ENCODE measurements at places on chromosomes 16 and 17.

GRCh38 chr16:67967958-67968399 is 458 bp downstream of the SLC12A4 start:
- no peak for DNase-seq

DNA sequence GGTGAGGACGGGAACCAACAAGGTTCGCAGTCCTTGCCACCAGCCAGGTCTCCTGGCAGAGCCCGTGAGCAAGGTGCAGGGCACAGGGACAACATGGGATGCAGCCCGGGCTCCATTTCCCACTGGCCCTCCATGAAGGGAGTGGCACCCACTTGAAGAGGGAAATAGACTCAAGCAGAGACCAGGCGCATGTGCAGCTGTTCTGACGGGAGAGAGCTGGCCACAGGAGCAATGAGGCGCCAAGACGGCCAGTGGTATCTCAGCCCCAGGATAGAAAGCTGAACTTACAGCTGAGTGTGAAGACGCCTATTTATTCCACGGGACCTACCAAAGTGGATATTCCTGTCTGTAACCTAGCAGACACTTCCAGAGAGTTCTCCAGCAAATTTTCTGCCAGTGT is 8.2 kb upstream of the FOXJ1 start:
- DNase-seq: no peak

- DNase-seq: no peak
These were observed 42.0 kb downstream of the FOXK2 start for GRCh38 chr17:82561429-82562035.

DNA sequence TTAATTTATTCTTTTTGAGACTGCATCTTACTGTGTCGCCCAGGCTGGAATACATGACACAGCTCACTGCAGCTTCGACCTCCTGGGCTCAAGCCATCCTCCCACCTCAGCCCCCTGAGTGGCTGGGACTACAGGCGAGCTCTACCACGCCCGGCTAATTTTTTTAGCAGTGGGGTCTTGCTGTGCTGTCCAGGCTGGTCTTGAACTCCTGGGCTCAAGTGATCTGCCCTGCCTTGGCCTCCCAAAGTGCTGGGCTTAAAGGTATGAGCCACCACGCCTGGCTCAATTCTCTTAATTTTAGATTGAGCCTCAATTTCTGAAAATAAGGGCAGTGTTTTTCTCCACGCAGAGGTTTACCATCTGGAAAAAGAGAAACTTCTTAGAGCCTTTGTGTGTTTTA is 41.1 kb downstream of the ZNF750 start:
- DNase-seq: no peak

- no peak for DNase-seq
These were observed 182 bp downstream of the RPL26 start for GRCh38 chr17:8382880-8383142.

DNA sequence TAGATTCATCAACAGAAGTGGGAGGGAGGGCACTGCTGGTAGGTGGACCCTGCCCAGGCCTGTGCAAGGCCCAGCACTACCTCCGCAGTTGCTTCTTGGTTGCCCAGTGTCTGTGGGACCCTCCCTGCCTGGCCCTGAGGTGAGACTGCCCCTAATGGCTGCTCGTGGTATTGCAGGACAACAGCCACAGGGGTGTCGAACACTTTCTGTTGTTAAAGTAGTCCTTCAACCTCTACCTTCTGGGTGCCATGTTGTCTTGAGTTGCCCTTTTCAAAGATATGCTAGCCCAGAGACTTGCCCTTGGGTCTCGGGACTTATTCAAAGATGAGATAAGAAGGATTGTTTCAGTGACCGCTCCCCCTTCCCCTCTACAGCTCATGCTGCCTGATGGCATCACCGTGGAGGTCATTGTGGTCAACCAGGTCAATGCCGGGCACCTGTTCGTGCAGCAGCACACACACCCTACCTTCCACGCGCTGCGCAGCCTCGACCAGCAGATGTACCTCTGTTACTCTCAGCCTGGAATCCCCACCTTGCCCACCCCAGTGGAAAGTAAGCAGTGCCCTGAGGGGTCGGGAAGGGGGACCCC is 29.1 kb downstream of the AKAP1 start:
- DNase-seq: no peak

- no peak for DNase-seq
These were observed 14.9 kb downstream of the CMTM4 start for GRCh38 chr16:66681676-66682075.

GRCh38 chr17:73770849-73771229 is 126.6 kb upstream of the SDK2 start:
- no peak for DNase-seq

DNA sequence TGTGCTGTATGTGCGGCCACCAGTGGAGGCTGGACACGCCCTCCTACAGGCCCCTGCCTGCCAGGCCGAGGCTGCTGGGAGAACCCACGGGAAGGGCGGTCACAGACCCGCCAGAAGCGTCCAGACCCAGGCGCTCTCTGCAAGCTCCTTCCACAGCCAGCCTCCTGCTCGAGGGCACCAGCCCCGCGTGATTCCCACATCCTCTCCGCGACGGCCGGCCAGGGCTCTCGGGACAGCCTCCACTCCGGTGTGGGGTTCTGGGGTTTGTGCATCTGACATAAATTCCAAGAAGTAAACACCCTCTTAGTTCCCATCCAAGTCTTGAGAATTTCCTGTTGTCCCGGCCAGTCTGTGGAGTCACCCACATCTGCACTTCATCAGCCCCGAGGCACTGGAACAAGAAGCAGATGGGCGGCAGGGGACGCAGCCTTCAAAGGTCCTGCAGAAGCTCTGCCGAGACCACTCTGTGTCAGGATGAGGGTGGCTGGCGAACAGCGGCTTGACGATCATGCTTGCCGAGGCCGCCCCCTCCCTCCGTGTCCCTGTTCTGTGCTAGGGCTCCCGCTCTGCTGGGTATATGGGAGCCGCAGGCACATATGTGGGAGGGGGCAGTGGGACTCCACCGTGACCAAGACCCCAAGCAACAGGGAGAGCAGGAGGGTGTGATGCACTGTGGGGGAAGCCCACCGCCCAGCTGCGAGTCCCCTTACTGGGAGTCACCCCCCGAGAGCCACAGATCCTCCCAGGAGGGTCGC is 2.4 kb upstream of the TMEM204 start:
- DNase-seq: no peak

DNA sequence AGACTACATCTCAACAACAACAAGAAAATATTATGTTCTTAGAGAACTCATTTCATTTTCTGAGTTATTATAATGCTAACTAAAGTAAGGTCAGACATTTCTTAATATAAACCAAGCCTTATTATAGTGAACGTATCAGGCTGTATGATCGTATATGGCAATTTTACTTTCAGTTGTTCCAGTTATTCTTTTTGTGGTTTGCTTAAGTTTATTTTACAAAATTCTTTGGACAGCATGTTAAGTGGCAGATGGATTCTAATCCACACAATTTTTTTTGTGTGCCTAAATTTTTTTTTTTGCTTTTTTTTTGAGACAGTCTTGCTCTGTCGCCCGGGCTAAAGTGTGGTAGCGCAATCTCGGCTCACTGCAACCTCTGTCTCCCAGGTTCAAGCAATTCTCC is 59.0 kb downstream of the VMP1 start:
- no peak for DNase-seq

- DNase-seq: no peak
These were observed 185.3 kb upstream of the CACNG3 start for GRCh38 chr16:24070851-24071250.

- no peak for DNase-seq
These were observed 14.9 kb downstream of the IRF8 start for GRCh38 chr16:85913688-85914422.

- no peak for DNase-seq
These were observed 438 bp downstream of the RTN4RL1 start for GRCh38 chr17:2024572-2025219.

DNA sequence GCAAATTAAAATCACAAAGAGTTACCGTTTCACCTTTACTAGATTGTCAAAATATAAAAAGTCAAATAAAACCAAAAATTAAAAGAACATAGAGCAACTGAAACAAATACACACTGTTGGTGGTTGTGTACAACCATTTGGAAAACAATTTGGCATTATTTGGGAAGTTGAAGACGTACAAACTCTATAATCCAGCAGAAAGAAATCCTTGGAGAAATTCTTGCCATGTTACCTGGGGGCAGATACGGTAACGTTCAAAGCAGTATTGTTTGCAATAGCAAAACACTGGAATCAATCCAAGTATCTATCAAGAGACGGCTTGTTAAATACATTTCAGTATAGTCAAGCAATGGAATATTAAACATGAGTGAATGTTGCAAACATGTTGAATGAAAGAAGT is 56.7 kb downstream of the TBX4 start:
- no peak for DNase-seq

- no peak for DNase-seq
These were observed 61.8 kb downstream of the XYLT1 start for GRCh38 chr16:17408955-17409441.

DNA sequence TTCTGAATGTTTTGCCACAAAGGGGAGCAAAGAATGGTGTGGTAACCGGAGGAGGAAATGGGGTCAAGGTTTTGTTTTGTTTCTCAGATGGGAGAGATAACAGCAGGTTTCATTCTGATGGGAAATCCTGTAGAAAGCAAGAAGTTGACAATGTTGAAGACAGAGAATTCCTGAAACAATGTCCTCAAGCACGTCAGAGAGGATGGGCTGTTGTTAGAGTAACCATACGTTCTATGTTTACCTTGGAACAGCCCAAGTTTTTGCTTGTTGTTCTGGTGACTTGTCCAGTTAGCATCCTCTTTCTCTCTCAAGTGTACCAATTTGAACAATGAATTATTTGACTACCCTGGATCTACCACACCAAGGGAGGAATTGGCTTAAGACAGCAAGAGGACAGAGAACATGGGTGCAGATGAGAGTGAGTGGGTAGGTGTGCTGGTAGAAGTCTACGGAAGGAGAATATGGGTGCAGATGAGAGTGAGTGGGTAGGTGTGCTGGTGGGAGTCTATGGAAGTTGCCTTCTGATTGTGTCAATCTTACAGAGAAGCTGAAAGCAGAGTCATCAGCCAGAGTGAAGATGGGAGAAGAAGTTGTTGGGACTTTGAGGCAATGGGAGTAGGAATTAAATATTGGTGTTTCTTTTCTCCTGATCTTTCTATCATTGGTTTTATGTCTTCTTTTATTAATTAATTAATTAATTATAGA is 14.8 kb upstream of the NSRP1 start:
- no peak for DNase-seq

- DNase-seq: no peak
These were observed 13.5 kb downstream of the G6PC1 start for GRCh38 chr17:42913981-42914617.

- no peak for DNase-seq
These were observed 27.0 kb downstream of the ZFPM1 start for GRCh38 chr16:88479793-88480760.

- no peak for DNase-seq
These were observed 55.7 kb upstream of the FBXO47 start for GRCh38 chr17:39022924-39023323.

DNA sequence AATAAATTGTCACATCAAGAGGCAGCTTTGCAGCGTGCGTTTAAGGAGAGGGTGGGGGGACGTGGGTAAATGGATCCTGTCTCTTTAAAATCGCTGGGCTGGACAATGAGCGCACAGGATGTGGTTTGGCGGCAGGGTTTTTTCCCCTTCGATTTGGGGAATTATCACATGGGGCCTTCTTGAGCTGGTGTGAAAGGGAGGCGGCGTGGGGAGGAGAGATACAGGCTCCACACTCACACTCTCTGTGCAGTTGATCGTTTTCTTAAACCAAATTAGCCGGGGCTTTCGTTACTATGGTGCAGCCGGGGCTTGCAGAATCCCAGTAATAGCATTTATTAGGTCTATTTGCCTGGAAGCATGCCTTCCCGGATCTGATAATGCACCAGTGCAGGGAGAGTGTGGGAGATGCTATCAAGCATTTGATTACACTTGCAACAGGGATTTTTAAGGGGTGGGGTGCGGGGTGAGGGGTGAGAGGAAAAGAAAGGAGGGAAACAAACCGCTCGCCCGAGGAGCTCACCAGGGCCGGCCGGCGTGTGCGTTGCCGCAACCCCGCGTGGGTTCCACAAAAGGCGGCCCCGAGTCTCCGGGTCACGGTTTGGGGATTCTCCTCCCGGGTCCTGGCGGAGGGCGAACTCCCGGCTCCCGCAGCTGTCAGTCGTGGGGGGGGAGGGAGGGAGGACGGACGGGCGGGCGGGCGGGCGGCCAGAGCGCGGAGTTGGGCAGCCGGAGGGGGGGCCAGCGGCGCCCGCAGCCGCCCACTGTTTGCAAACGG is 58.8 kb upstream of the GSE1 start:
- DNase-seq: no peak

GRCh38 chr17:74404218-74404617 is 27.7 kb upstream of the GPRC5C start:
- DNase-seq: no peak

- no peak for DNase-seq
These were observed 67.2 kb upstream of the NACA2 start for GRCh38 chr17:61658183-61658582.

DNA sequence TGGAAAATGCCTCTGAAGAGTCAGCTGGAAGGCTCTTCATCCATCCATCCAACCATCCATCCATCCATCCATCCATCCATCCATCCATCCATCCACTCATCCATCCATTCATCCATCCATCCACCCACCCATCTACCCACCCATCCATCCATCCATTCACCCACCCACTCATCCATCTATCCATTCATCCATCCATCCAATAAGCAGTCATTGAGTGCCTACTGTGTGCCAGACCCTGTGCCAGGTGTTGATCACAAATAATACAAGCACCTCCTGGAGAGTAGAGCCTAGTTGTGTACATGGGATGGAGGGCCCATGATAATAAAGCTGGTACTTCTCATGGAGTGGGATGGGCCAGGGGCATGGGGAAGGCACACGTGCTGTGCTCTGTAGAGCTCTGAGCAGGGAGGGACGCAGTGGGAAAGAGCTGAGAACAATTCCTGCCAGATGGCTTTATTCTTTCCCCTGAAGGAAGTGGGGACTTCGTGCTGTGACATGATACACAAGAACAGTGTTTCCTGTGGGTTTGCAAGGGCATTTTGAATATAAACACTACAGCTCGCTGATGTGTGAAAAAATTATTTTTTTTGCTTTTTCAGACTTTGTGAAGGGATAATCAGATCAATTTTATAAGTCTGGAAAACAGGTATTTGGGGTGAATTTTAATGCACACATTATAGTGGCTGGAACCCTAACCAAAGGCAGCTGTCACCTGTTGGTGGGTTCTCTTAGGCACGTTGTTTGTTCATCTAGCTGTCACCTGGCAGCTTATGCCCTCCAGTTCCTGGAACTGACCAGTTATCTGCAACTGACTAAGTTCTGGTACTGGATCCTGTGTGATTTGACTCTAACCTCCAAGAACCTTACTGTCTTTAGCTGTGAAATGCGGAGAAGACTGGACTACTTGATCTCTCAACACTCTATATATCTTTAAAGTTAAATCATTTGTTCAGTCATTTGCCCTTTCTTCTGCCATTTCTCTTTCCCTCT is 61.3 kb downstream of the PRKCB start:
- DNase-seq: no peak

- no peak for DNase-seq
These were observed 2.4 kb upstream of the SLC5A10 start for GRCh38 chr17:18949566-18949965.

GRCh38 chr16:9008601-9009260 is 45.0 kb upstream of the USP7 start:
- no peak for DNase-seq
